ENCODE measurements at places on chromosomes 3 and 15.

- peak; percentile 93 for DNase-seq
Measured at GRCh38 chr3:39166932-39167532, 13.6 kb upstream of the CSRNP1 start.

- DNase-seq, result no peak
Measured at GRCh38 chr15:31179693-31180092, 78.2 kb upstream of the TRPM1 start.

GRCh38 chr15:65286069-65286703 is 497 bp downstream of the PARP16 start:
- DNase-seq, result peak; percentile 17

DNA sequence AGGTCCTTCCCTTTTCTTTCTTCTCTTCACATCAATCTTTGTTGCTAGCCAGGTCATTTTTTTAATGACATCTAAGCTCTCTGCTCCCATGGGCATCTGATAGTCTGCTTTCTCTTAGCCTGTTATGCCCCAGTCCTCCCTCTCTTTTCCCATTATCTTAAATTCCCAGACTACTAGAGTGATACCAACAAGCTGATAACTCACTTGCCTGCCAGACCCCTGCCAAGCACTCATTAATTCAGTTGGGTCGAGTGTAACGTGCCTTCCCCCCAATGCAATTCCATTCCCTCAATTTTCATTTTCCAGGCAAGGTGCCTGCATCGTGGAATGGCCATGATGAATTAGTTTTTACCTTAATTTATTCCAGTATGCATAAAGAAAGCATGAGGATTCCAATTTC is 450.8 kb upstream of the ADAMTS9 start:
- DNase-seq, result no peak

DNA sequence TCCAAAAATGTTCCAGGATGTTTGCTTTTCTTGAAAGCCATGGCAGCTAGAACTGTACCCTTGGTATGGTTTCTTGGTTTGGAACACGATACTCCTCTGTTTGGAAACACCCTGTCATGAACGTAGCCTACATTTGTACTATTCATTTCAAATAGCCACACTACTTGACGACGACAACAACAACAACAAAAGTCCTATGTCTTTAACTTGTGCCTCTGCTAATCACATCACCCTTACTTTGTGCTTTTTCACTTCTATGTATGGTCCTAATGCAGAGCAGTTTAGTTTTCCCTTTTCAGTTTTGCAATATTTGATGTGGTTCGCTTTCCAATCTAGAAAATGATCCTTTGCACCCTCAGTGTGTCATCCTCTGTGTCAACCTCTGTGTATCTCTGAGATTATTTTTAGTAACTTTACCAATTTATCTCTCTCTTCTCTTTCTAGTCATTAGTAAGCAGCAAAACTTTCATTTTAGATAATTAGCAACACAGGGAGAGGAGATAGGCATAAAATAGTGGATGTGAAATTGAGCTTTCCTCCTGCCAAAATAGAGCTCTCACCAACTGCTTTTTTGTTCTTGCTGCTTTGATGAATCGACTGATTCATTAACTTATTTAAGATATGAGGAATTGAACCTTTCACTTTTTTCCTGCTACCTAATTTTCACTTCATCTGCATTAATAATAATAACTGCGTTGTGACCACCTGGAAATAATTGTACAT is 44.1 kb upstream of the TP63 start:
- no peak for DNase-seq

DNA sequence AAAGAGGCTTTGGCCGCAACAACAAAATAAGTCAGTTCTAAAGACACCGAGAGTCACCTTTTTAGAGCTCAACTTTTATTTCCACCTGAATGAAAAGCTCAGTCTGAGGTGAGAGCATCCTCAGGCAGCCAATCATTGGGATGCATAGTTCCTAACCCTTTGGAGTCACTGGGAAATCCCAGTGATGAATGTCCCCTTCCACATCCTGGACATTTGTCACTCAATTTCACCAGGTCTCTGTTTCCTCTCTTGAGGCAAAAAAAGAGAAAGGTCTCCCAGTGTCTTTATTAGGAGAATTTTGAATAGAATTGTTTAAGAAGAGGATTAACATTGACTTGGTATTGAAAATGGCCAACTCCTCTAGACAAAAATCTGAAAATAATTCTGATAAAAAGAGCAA is 137.5 kb upstream of the SPRED1 start:
- DNase-seq, result no peak

- no peak for DNase-seq
Measured at GRCh38 chr3:184598574-184598927, 37.0 kb downstream of the EPHB3 start.

GRCh38 chr3:181328346-181328745 is 338.8 kb upstream of the DNAJC19 start:
- no peak for DNase-seq

GRCh38 chr15:81282606-81282895 is 41.4 kb downstream of the STARD5 start:
- DNase-seq, result no peak

GRCh38 chr3:149005416-149005815 is 14.1 kb downstream of the GYG1 start:
- DNase-seq, result no peak

DNA sequence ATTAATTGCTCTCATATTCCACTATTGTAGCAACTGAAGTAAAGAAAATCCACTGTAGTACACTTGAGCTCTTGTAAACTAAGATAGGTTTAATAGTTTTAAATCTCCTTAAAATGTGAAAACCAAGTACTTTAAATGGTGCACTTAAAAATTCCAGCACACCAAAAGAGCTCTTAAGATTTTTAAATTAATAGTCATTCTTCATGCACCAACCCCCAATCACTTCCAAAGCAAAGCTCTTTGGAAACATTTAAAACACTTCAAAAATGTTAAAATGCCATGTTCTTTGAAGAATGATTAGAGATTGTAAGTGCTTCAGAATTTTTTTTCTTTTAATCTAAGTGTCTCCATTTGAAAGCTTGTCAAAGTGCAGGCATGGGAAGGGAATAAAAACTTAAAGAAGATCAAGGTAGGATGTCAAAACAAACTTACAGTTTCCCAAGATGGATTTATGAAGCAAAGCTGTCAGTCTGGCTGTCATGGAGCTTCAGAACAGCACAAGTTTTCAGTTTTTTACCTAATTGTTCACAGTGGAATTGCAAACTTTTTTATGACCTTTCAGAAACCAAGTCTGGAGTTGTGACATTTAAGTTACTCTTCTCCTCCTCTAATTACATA is 84.3 kb downstream of the ARPP21 start:
- no peak for DNase-seq

DNA sequence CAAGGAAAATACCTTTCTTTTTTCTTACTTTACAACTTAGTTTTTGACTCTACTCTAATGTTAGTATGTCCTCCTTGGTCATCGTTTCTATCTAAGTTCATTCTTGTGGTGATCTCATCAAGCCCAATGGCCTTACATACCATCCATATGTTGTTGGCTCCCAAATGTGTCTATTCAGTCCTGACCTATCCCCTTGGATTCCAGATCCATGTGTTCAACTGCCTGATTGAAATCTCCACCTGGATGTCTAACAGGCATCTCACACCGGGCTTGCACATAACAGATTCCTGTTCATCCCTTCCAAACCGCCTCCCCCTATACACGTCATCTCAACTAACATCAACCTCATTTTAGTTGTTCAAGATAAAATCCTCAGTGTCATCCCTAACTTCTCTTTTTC is 382.6 kb downstream of the SOX2 start:
- DNase-seq, result no peak

DNA sequence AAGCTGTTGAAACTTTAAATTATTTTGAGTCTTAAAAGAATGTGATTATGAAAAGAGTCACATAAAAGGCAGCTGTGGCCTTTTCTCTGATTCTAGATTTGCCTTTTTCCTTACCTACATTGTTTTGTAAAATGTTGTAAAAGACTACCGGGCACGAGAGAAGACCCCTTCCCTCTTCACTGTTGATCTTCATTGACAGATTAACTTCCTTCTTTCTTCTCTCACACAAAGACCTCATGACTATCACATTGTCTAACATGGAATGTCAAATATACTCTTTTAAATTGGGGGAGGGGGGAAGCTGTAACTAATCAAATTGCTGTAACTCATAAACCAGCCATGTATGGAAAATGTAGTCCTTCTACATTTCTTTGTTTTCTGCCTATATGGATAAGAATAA is 68.3 kb downstream of the OCA2 start:
- no peak for DNase-seq

DNA sequence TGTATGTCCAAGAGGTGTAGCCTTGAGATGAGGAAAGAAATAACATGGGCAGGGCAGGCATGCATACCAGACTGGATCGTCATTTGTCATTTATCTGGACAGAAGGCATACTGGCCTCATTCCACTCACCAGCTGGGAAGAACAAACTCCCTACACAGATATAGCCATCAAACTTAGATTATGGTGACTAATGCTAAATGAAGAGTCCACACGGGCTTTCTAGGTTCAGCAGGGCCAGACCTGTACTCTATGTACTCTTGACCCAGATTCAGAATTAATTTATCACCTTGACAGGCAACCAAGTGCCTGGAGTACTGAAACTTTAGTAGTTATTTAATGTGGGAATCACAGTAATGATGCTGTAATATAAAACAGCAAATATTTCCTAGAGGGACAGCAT is 164.3 kb upstream of the IL12A start:
- DNase-seq, result no peak

GRCh38 chr3:9107738-9108137 is 141.7 kb downstream of the SRGAP3 start:
- no peak for DNase-seq

DNA sequence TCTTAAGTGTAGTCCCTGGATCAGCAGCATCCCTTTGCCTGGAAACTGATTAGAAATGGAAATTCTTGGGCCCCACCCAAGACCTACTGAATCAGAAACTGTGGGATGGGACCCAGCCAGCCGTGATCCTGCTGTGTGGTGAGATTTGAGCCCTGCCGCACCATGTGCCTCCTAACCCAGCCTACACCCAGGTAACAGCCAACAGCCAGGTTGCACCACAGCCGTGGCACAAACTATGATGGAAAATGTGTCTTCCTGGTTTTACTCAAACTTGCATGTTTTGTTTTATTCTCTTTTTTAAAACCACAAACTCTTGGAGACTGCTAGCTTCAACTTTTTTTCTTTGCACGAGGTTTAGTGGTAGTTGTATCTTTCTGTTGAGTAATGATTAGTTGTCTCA is 2.6 kb downstream of the LIMD1 start:
- no peak for DNase-seq

- peak; percentile 73 for DNase-seq
Measured at GRCh38 chr3:197083486-197083885, 53.9 kb upstream of the MELTF start.

DNA sequence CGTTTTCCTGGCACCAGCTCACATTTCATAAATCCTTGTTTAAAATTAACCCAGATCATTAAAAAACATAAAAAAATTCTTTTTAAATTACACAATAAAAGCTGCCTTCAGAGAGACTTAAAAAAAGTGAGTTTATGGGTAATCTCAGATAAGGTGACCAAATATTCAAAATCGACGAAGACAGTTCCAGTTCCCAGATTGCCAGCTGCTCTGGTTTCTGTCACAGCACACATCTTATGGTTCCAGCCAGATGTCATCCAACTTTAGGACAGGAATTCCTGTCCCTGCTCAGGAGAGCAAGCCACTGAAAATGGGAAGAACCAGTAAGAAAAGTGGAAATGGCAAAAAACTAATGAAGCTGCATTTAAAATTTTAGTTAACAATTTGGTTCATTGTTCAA is 15.8 kb upstream of the ZNF770 start:
- no peak for DNase-seq

DNA sequence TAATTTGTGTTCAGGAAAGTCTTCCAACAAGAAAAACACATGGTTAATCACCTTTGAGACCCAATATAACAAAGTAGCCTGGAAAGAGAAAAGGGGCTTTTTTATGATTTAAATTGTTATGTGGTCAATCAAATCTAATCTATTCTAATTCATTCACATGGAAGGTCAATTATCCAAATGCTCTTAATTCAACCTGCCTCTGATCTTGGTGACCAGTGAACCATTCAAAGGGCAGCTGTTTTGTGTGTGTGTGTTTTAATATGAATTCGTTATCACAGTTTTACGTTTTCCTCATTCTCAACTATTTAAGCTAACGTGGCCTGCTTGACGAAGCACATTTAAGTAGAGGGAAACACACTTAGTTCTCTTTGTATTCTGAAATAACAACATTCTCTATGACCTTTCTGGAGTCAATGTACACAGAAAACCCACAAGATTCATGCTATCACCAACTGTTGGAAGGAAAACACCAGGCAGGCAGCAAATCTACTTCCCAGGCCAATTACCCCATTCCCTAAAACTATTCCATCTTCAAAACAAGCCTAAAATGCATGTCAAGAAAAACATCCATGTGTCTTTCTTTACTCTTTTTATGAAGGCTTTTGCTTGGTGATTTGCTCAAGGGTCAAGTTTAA is 195.4 kb downstream of the SUCLG2 start:
- DNase-seq, result no peak

- DNase-seq, result no peak
Measured at GRCh38 chr15:81729340-81729739, 316.5 kb downstream of the MEX3B start.

DNA sequence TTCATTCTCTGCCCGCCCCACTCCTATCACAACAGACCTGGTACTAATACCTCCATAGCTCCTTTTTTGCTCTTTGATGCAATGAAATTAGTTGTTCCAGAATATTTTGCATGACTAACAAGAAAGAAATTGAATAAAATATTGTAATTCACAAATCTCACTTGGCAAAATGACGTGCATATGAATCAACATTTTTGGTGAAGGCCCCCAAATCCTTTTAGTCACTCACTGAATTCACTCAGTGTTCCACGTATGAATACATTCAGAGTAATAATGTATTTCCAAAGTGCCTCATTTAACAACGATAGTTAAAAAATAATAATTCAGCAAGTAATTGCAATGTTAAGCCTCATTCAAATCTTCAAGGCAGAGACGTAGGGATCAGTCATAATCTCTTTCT is 148.6 kb upstream of the STRIT1 start:
- DNase-seq, result no peak

DNA sequence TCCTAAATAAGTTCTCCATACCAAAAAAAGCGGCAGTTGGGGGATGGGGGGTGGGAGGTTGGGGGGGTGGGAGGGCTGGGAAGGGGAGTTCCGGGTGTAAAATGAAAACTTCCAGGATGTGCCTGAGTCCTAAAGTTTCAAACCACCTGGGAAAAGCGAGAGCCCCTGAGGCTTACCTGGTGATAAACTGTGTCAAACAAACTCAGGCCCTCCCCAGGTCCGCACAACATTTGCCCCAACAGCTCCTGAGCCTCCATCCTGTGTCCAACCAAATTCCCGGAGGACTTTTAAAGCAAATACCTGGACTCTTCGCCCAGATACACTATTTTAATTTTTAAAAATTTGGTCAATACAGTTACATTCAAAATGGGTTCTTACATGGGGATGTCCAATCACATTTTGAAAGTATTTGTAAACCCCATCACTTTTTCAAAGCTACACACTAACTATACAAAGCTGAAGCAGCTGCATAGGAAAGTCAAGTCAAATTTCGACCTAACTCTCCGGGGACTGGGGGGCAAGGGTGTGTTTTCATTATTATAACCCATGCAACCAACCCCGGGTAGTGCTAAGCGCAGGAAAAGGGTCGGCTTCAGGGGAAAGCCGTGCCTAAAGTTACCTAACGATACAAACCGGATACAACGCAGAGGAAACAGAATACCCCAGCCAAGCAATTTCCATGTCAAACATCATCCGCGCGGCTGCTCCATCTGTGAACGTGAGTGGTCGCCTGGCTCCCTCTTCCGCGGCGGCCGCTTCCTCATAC is 685 bp upstream of the FOXB1 start:
- no peak for DNase-seq
